NCI-H526 treated with DMSO at 0.1 percent for 48 hours (cell line): ENCODE measurements at places on chromosomes 3 and 15.
A peak's percentile ranks its signal among the peaks of the same experiment; 100 is the strongest.

GRCh38 chr15:38961931-38962330 is 397.3 kb upstream of the RASGRP1 start:
- no peak for DNase-seq

DNA sequence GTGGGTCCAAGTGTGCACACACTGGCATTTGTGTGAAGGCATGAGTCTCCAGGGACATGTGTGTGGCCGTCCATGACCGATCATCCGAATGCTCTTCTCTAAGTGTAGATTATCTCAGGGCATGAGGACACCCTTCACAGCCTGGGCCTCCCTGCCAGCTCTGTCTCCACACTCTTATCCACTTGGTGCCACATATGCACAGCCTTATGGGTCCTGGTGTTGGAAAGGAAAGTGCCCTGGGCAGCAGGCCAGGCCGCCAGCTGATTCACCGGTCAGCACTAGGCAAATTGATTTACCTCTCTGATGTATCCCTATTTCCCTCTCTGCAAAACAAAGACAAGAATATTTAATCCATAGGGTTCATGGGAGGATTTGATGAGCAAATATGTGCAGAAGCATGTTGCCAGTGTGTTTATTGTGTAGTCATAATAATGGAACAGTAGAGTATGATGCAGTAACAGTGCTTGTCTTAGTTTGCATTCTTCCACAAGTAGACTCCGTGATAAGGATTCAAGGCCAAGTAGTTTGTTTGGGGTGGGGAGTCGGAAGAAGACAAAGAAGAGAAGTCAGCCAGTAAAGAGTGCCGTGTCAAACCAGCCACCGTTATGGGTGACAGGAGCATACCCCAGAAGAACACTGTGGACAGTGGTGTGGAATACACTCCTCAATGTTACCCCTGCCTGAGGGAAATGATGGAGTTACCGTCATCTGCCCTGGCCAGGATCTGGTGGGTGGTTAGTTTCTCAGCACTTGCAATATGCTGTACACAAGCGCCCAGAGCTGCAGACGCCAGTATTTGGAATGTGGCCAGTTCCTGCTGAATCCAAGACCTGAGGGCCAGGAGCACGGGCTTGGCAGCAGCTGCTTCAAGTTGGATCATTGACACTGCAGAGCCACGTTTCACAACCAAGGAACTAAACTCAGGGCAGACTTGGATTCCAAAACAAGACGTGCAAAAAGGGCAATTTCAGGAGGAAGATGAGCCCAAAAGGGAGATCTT is 85.1 kb downstream of the MTHFS start:
- DNase-seq = no peak

- no peak for DNase-seq
These were observed 192.1 kb upstream of the EOMES start for GRCh38 chr3:27914199-27914598.

GRCh38 chr15:41116962-41117252 is 827 bp upstream of the INO80 start:
- no peak for DNase-seq

GRCh38 chr3:73228959-73229358 is 167.5 kb downstream of the EBLN2 start:
- DNase-seq = peak; percentile 68

DNA sequence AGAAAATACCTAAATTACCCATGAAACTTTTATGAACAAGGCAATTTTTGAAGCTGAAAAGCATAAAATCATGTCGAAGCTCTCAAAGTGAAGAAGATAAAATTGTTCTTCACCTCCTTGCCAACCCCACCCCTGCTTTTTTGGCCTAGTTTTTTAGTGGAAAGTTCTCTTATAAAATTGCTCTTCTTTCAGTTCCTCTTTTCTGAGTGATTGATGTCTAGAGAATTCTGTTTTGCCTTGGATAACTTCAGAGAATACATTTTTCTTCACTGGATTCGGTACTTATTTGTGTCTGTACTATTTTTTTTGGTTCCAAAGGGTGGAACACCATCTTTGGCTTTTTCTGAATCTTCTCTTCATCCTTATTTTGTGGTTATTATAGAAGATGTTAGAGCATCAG is 25.0 kb upstream of the PYDC2 start:
- no peak for DNase-seq

GRCh38 chr3:122415104-122415744 is 638 bp downstream of the WDR5B start:
- no peak for DNase-seq

GRCh38 chr3:36206956-36207580 is 173.2 kb upstream of the STAC start:
- DNase-seq = no peak

- no peak for DNase-seq
These were observed 429.2 kb downstream of the OTOL1 start for GRCh38 chr3:161925749-161926360.

- DNase-seq = no peak
These were observed 29.8 kb upstream of the LPP start for GRCh38 chr3:188124184-188124583.

DNA sequence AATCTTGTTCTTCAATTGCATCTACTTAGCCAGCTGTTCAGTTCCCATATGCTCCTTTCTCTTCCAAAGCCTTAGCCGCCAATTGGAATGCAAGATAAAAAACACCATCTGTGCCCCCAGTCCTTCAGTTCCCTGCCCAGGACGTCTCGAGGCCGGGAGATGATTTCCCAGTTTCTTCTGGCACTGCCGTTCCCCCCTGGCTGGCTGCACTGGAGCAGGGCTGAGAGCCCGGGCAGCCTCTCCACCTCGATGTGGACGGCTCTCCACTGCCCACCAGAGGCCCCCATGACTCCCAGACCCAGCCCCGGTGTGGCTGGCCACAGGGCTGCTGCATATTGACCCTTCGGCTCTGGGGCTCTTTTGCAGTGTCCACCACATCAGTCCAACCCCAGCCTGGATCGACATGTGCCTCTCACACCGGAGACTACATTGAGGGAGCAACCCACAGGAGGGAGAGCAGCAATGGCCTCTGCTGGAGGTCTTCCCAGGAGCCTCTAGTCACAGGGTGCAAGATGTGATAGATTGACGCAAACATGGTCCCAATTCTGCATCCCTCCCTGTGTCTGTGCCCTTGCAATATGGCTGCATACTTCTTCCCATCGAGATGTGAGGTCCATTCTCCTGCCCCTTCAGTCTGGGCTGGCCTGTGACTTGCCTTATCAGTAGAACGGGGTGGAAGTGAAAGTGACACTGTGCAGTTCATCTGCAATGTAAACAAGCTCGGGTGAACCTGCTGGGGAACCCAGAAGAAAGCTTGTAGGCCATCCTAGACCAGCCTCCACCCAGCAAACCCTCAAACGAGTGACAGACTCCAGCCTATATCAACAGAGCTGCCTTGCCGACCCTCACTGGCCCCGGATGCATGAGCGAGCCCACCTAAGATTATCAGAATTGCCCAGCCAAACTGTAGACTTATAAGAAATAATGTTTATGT is 52.3 kb upstream of the PRR20G start:
- DNase-seq = no peak

- peak; percentile 29 for DNase-seq
These were observed 39.7 kb upstream of the VEPH1 start for GRCh38 chr3:157542711-157543500.

DNA sequence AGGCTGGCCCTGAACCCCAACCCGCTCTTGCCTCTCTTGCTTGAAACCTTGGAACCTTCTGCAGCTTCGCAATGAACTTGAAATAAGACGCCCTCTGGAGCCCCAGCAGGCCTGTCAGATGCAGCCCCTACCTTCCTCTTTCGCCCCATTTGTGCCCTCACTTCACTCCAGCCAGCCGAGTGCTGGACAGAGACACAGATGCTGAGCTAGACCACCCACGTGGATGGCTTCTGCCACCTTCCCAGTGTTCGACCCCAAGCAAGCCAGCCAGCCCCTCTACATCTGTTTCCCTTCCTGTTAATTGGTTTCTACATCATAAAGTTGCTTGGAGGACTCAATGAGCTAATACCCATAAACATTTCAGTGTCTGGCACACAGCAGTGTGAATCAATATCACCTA is 23.8 kb upstream of the SNRPA1 start:
- DNase-seq = no peak

- no peak for DNase-seq
These were observed 15.0 kb downstream of the RPLP1 start for GRCh38 chr15:69467636-69468035.

- no peak for DNase-seq
These were observed 5.7 kb upstream of the CCDC80 start for GRCh38 chr3:112646623-112647022.

- DNase-seq = no peak
These were observed 123.0 kb downstream of the VGLL3 start for GRCh38 chr3:86867982-86868381.

DNA sequence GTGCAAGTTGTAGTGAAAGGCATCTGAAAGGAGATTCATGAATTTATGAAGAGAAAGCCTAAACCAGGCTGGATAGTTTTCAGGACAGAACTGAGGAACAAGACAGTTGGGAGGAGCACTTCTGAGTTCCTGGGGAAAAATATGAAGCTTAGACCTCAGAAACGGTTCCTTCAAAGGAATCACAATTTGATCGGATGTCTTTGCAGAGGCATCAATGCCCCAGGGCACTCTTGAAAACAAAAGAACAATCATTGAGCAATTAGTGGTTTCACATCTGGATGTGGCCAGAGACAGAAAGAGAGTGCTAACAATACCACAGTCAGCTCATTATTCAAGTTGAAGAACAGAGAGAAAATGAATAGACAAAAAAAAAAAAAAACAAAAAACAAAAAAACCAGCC is 86.2 kb downstream of the KLF13 start:
- no peak for DNase-seq

DNA sequence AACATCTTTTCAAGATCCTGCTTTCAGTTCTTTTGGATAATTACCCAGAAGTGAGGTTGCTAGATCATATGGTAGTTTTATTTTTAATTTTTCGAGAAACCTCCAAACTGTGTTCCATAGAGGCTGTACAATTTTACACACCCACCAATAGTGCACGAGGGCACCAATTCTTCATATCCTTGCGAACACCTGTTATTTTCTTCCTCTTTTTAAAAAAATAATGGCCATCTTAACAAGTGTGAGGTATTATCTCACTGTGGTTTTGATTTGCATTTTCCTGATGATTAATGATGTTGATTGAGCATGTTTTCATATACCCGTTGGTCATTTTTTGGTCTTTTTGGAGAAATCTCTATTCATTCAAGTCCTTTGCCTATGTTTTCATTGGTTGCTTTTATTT is 17.6 kb upstream of the CEP152 start:
- DNase-seq = no peak

GRCh38 chr3:128523591-128523990 is 30.6 kb upstream of the GATA2 start:
- DNase-seq = no peak

DNA sequence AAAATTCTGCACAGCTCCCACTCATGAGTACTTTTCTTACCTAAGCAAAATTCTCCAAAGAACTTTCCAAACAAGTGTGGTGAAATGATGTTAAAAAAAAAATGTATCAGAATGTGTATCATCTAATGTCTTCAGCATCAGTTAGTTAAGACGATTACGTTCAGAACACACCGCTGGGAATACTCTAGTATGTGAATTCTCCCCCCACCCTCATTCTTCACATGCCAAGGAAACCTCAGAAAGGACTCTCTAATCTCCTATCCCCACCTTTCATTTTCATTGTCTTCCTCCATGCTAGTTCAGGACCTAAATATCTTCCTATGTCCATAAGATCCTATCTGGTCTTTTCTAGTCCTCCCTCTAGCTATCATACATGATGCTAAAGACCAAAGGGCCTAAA is 457.4 kb downstream of the SHQ1 start:
- no peak for DNase-seq

GRCh38 chr3:157290766-157291165 is 130.8 kb upstream of the CCNL1 start:
- DNase-seq = no peak

- no peak for DNase-seq
These were observed 8.5 kb downstream of the BHLHE40 start for GRCh38 chr3:4987538-4988296.

DNA sequence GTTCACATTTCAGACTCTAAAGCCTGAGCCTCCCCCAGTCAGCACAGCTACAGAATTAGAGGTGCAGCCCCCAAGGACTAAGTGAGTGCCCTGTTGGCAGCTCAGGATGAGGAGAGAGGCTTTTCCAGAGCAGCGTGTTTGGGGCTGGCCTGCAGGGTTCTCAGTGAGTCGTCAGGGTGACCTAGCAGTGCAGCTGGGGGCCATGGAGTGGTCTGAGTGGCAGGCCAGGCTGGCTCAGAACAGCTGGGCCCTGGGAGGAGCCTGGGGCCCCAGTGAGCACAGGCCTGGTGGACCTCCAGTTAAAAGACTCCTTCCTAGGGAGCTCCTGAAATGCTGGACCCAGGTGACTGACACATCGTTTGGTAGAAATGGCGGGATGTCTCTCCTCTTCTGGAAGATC is 108.3 kb downstream of the SLC49A4 start:
- DNase-seq = no peak

DNA sequence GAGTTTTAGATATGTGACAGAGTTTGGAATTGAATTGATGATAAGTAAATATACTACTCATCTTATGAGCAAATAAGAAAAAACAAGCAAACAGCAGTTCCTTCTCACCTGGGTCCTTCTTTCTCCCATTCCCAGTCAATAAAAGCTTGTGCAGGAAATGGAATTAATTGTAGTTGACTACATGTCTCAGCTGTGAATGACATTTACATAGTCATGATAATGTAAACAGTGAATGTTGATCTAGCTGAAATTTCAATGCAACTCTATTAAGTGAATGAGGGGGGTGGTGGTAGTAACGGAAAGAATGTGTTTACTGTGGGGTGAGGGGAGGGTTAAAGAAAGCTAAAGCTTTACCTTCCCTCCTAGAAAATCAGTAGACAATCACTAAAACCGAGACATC is 76.2 kb downstream of the NFKBIZ start:
- peak; percentile 68 for DNase-seq

GRCh38 chr3:144344925-144345548 is 373.4 kb downstream of the DIPK2A start:
- no peak for DNase-seq

DNA sequence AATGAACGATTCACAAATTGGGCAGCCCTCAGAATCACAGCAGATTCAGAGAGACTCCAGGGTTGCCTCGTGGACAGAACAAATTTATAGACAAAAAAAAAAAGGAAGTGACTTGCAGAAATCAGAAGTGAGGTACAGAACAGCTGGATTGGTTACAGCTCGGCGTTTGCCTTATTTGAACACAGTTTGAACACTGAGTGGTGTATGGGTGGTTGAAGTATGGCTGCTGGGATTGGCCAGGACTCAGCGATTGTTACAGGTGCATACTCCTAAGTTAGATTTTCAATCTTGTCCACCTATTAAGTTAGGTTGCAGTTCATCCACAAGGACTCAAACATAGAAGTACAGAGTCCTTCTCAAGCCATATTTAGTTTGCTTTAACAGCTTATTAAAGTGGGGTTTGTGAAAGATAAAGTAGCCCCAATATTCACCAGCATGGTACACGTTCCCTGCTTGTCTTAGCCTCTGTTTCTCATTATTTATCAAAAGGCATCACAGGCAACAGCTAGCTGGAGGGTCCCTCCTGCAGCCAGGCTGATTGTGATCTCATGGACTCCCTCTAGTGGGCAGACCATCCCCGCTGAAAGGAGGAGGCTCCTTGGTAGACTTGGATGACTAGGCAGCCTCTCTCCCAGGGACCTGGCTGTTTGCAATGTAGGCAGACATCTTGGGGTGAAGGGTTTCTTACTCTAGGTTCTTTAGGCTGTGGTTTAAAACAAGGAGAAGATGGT is 17.6 kb upstream of the ALDH1L1 start:
- DNase-seq = peak; percentile 65

GRCh38 chr3:174303907-174304560 is 555.1 kb upstream of the NAALADL2 start:
- no peak for DNase-seq
